ENCODE measurements at places on chromosomes 13 and 19.

DNA sequence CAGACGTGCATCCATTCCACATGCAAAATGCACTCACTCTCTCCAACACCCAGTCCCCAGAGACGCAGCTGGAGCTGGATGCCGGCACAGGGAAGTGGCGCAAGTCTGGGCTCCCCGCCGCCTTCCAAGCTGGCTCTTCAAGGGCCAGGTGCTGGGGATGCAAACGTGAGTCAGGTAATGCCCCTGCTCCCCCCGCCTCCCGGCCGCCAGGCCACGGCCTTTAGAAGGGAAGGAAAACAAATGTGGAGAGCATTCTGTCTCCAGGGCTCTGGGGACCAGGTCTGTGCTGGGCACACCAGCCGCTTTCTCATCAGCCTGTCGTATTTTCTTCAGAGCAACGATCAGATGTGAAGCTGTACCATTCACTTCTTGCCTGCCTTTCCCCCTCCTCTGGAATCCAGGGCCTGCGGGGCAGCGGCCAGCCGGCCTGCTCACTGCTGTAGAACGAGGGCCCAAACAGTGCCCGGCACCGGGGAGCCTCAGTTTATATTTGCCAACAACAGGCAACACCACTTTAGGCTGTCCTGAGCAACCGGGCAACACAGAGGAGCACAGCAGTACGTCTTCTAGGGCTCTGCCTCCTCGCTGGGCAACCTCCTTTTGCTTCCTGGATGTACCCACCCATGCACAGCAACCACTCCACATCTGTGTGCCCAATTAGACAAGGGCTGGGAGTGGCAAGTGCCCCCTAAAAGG lies 3.8 kb downstream of the RAB20 start:
- no peak for DNase-seq

- DNase-seq, result no peak
These were observed 181.9 kb upstream of the EDNRB start for GRCh38 chr13:78100486-78100885.

DNA sequence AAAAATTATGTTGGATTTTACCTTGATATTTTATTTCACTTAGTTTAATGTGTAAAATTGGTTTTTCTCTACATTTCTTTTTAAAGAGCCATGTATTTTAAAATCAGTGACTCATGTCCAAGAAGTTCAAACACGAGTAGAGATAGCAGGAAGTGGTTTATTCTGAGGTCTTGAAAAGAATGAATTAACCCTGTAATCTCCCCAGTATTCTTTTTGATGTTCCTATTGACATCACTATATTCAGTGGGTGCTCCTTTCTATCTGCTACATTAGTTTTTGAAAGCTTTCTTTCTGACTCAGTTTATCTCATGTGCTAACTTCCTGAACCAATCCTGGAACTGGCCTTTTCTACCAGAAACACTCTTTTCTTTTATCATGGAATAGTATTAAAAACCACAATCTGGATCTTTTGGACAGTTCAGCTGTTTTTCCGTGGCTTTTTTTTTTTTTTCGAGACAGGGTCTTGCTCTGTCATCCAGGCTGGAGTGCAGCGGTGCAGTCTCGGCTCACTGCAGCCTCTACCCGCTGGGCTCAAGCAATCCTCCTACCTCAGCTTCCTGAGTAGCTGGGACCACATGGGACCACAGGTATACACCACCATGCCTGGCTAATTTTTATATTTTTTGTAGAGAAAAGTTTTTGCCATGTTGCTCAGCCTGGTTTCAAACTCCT lies 114.9 kb downstream of the PCCA start:
- no peak for DNase-seq

DNA sequence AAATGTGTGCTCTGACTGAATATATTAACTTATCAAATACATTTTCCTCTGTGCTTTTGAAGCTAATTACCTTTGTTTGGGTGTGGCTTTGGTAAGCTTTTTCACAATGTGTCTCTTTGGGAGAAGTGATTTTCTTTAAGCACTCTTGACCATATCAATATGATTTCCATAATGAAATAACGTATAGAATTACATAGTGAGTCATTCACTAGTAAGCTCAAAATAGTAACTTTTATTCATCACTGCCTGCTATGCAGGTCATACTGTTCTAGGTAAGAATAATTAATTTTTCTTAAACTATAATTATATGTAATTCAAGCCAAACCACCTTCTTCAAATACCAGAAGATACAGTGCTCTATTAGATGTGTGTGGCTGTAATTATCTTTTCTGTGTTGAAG lies 480.7 kb downstream of the MYO16 start:
- DNase-seq, result no peak

DNA sequence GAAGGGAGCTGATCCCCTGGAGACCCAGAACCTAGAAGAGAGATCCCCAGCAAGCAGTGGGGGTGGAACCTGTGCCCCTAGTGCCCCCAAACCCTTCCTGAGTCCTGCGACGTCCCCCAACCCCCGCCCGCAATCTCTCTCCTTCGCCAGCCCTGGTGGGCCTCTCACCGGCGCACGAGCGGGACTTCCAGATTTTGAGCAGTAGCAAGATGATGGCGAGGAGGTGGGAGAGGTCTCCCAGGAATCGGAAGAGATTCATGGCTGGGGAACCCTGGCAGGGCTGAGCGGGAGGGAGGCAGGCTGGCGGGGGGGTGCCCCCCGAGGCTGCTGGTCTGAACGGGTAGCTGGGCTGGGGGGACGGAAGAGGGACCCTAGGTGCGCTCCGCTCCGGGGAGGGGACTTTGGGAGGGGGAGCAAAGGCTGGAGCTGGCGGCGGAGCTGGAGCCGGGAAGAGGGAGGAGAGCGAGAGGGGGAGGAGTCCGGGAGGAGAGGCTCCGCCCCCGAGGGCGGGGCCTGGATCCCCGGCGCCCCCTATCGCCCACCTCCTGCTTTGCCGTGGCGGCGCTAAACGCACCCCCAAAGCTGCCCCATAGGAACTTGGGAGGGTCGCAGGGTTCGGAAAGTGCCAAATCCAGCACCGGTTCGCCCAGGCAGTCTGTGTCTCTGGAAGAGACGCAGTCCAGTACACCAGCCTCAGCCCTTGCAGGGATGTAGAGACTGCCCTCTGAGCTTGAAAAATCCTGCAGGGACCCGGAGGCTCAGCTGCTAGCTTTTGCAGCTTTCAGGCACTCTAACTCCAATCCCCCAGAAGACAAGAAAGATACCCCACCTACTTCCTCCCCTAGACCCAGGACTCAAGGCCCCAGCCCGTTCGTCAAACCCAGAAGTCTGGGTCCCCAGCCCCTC lies at the start of gene KDELR1:
TSS of gene KDELR1 (minus strand) at position 452 of the 906 bp plus-strand sequence. CDS start at position 259, 193 bp downstream.
- DNase-seq, result peak; percentile 85

DNA sequence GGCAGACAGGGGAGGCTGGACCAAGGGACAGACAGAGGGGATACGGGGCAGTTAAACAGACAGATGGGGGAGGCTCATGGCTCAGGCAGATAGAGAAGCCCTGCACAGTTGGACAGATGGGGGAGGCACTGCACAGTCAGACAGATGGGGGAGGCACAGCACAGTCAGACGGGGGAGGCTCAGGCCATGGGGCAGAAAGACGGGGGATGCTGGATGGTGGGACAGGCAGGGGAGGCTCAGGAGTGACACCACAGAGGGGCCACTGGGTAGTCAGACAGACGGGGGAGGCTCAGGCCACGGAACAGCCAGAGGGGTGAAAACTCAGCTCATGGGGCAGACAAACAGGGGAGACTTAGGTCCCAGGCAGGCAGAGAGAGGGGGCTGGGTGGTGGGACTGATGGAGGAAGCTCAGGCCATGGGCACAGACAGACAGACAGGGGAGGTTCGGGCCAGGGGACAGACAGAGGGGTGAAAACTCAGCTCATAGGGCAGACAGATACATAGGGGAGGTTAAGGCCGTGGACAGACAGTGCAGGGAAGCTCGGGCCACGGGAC lies 886 bp downstream of the MFSD12 start:
- no peak for DNase-seq

DNA sequence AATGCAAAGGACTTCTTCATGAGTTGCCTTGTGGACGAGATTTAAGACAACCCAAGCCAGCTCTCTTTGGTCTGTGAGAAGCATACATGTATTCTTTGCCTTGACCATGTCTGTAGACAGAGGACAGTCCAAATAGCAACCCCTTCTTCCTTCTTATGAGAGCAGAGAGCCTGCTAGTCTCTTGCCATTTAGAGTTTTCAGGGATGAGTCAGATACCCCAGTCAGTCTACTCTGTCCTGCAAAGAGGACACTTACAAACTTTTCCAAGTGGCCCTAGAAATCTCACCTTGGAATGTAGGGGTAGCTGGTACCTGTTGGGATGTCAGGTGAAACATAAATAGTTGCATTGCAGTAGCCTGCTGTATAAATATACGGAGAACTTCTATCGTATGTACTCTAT lies 36.7 kb downstream of the DNAJC3 start:
- no peak for DNase-seq

- DNase-seq, result no peak
These were observed 71.2 kb downstream of the WASF3 start for GRCh38 chr13:26628706-26629105.
